ENCODE measurements at places on chromosomes 3 and 15.

DNA sequence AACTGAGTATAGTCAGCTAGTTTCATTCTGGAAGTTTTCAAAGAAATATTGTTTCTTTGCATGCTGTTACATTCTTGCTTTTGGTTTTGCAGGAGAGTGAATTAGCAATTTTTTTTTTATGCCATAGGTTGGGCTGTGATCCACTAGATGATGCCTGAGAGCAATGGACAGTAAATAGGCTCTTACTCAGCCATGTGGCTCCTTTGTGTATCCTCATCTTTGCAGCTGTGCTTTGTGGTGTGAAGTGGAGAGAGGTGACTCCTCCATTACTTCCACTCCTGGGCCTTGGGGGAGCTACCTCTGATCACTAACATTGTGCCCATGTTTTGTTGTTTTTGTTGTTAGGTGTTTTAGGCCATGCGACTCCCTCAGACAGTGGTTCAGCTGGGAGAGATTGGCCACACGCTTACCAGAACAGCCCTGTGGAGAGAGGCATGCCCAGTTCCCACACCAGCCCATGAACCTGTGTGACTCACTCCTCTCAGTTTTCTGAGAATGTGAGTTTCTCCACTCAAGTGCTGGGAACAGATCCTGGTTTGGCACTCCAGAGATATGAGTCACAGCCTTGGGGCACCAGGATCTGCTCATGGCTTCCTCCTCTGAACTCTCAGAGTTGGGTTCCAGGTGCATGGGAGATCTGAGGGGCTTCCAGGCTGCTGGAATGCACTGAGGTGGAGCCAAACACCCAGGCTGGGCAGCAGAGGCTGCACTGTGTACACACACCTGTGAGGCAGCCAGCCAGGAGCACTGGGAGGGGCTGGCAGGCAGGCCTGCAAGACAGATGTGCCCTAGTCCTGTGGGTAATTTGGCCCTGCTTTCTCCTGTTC, 785.3 kb downstream of the ROBO2 start:
- no peaks in the 10 kb centered on the region for H3K27me3 ChIP-seq
- no peak for DNase-seq
- no peaks in the 10 kb centered on the region for H3K36me3 ChIP-seq
- H3K4me3 ChIP-seq: no peak overlapping the region
- H3K4me1 ChIP-seq: no peaks in the 10 kb centered on the region
- H3K27ac ChIP-seq: no peak overlapping the region

GRCh38 chr3:85790445-85791030, 831.7 kb downstream of the CADM2 start:
- H3K4me1 ChIP-seq: no peaks in the 10 kb centered on the region
- no peaks in the 10 kb centered on the region for H3K36me3 ChIP-seq
- H3K27ac ChIP-seq: no peak overlapping the region

GRCh38 chr3:60490992-60491391, 760.3 kb downstream of the FHIT start:
- no peak overlapping the region for H3K4me3 ChIP-seq
- H3K27me3 ChIP-seq: no peaks in the 10 kb centered on the region
- DNase-seq: no peak
- H3K36me3 ChIP-seq: no peaks in the 10 kb centered on the region
- no peaks in the 10 kb centered on the region for H3K4me1 ChIP-seq

DNA sequence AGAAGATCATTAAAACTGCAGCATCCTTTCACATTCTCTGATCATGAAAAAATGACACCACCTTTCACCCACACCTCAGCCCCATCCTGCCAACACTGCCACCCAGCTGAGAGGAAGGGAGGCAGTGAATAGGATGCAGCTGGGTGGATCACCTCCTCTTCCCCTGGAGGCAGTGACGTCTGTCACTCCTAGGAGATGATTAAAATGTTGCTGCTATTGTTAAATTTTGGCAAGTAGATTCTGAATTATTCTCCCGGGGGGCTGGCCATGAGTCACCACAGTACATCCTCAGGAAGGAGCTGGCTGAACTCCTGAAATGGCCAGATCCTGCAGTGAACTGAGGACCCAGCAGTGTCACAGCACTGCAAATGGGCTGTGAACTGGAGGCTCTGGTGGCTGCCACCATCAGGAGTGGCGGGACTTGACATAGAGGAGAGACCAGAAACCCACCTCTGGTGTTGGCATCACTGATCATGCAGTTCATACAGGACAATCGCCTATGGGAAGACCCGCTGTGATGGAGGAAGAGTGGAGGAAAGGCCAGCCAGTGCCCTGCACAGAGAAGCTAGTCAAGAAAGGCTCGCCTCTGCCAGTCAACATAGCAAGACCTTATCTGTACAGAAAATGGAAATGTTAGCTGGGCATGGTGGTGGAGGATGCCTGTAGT, 199.1 kb downstream of the FAM43A start:
- DNase-seq: no peak
- no peaks in the 10 kb centered on the region for H3K4me1 ChIP-seq
- no peaks in the 10 kb centered on the region for H3K36me3 ChIP-seq
- H3K4me3 ChIP-seq: no peak overlapping the region
- H3K27ac ChIP-seq: no peak overlapping the region

- H3K36me3 ChIP-seq: peaks cover 24% of the 10 kb centered on the region
- H3K27ac ChIP-seq: no peak overlapping the region
- no peak overlapping the region for H3K4me3 ChIP-seq
Observed at GRCh38 chr3:196572389-196572788, 3.9 kb downstream of the FBXO45 start.

DNA sequence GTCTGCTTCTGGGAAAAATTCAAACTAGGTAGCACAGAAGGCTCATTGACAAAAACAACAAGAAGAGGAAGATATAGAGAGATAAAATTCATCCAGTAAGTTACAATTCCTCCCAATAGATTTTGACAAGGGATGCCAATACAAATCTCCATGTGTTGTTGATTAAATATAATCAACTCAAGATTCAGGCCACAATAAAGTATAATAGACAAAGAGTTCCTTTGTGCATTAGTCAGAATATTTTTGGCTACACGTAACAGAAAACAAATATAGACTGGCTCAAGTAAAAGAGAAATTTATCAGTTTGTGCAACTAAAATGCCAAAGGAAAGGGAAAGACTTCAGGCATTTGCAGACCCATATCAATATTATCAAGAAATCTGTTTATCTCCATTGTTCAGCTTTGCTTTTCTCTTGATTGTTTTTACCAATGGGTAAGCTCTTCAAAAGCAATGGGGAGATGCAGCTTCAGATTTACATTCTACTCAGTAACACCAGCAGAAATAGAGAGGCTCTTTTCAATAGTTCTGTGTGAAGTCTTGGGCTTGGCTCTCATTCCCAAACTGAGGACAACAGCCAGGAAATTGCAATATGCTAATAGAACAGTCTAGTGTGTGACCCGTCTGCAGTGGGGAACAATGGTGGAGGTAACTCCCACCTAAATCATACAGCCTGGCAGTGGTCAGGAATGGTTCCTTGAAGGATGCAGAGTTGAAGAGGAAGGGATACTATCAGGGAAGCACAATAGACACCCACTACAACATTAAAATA, 77.6 kb upstream of the PROK2 start:
- no peak for DNase-seq
- no peaks in the 10 kb centered on the region for H3K27me3 ChIP-seq
- H3K36me3 ChIP-seq: no peaks in the 10 kb centered on the region
- H3K4me1 ChIP-seq: no peaks in the 10 kb centered on the region

GRCh38 chr3:25449857-25450256, 21.8 kb downstream of the RARB start:
- peaks cover 10% of the 10 kb centered on the region for H3K4me1 ChIP-seq
- no peak overlapping the region for H3K4me3 ChIP-seq
- H3K36me3 ChIP-seq: no peaks in the 10 kb centered on the region
- H3K27me3 ChIP-seq: no peaks in the 10 kb centered on the region
- H3K27ac ChIP-seq: no peak overlapping the region

DNA sequence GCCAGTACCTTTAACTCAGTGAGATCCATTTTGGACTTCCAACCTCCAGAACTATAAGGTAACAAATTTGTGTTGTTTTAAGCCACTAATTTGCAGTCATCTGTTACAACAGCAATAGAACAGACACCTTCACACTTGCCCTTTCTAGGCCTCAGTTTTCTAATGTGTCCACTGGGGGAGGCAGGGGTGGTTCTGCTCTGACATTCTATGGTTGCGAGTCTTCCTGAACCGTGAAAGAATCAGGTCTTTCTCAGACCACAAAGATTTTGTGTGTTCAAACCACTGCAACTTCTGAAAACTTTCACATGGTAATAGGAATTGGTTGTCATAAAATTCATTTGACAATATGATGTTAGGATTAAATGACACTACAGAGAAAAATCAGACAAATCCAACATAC, 26.8 kb upstream of the CSTA start:
- H3K27ac ChIP-seq: no peak overlapping the region
- no peak overlapping the region for H3K4me3 ChIP-seq
- DNase-seq: no peak

GRCh38 chr3:22443571-22444233, 692.7 kb upstream of the ZNF385D start:
- no peak overlapping the region for H3K27ac ChIP-seq
- H3K27me3 ChIP-seq: no peaks in the 10 kb centered on the region
- H3K4me1 ChIP-seq: no peaks in the 10 kb centered on the region
- no peak overlapping the region for H3K4me3 ChIP-seq

DNA sequence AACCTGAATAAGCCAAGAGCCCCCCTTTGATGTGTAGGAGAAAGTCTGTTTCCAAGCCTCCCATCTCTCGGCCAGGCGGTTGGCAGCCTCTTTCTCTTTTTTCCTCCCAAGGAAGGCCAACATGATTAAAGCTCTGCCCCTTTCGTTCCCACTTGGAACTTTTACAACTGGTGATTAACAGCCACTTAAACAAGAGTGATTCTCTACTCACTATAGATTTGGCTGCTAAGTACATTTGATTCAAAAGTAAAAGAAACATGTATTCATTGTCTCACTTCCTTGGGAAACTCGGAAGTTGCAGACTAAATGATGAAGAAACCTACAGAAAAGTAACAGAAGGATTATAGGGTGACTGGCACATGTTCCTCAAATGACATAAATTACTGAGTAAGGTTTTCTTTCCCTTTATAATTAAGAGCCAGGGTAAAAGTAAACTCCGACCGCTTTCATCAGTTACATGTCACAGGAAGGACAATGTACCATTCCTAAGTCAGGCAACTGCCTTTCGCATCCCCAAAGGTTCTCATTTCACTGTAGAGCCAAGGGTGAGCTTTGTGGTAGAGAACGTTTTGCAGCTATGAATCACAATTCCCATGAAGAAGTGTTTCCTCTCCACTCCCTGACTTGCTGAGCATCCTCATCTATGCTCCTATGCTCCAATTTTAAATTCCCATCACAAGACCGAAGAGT, 72.7 kb downstream of the MB21D2 start:
- H3K36me3 ChIP-seq: no peaks in the 10 kb centered on the region
- DNase-seq: no peak
- H3K27ac ChIP-seq: no peak overlapping the region
- no peak overlapping the region for H3K4me3 ChIP-seq

Data from neuronal stem cell (in vitro differentiated cells).